Right atrium auricular region (tissue), 2 donors: ENCODE measurements at places on chromosomes 7 and 10. TPM values are rescaled to one million over a fixed set of nuclear protein-coding genes. Genes with fewer than 3 reads are reported as not detected.

The GNAI1 gene
- 11.5 TPM for total RNA-seq

DNA sequence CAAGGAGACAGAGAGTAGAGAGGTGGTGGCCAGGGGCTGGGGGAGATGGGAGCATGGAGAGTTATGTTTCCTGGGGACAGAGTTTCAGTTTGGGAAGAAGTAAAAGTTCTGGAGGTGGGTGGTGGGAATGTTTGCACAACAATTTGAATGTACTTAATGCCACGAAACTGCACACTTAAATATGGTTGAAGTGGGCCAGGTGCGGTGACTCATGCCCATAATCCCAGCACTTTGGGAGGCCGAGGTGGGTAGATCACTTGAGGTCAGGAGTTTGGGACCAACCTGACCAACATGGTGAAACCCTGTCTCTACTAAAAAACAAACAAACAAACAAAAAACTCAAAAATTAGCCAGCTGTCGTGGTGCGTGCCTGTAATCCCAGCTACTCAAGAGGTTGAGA, 137.2 kb downstream of the PFKFB3 start:
- DNase-seq, result no peak

- no peak for DNase-seq
These were observed 33.2 kb upstream of the TPK1 start for GRCh38 chr7:144869082-144869481.

The SVOPL gene
- total RNA-seq, result not detected

DNA sequence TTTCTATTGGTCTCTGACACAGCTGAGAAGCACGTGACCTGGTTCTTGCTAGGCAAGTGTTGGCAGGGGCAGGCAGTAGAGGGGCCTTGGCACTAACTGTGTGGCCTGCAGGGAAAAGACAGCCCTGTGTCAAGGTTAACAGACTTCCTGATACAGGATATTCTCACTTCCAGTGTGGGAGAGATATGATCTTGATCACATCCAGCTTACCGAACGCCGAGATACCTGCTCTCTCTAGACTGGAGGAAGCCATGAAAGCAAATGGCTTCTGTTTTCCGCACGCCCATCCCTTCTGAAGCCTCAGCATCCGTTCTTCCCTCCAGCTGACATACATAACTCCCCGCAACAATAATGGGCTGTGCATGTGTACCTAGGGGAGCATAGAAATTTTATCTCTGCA, 79.4 kb downstream of the VSTM4 start:
- no peak for DNase-seq

GRCh38 chr10:99533496-99534449, 1.0 kb downstream of the NKX2-3 start:
- DNase-seq, result no peak

DNA sequence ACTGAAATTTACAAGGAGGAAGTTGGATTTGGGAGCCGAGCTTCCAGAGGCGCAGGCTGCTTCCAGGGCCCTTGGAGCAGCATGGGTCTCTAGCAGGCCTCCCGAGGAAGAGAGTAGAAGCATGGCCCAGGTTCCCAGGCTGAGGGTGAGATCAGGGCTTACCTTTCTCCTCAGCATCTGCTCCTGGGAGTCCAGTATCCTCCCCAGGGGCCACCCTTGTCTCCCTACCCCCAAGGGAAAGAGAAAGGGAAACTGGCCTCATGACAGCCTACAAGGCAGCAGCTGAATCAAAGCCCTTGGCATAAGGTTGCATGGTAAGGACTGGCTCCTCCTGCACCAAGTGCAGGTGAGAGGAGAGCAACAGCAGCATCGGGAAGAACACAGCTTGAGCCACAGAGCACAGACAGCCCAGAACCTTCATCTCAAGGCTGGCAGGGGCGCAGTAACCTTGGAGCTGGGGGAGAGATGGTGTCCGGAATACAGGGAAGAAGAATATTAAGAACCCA, 114.5 kb downstream of the MARCHF5 start:
- DNase-seq, result no peak

The RBM17 gene
- 30.1 TPM for total RNA-seq

DNA sequence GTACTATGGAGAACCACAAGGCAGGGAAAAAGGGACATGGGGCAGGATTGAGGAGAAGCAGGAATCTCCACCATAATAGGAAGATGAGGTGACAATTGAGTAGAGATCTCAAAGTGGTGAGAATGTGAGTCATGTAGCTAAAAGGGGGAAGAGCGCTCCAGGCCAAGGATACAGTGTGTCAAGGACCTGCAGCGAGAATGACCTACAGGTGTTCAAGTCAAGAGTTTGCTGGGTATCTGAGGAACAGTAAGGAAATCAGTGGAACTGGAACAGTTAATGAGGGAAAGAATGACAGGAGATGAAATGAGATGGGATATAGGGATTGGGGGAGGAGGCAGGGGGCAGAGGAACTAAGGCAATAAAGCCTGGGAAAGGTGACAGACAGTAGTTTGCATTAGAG, 33.6 kb downstream of the SFR1 start:
- DNase-seq, result no peak

The TMEM196 gene
- total RNA-seq, result not detected

DNA sequence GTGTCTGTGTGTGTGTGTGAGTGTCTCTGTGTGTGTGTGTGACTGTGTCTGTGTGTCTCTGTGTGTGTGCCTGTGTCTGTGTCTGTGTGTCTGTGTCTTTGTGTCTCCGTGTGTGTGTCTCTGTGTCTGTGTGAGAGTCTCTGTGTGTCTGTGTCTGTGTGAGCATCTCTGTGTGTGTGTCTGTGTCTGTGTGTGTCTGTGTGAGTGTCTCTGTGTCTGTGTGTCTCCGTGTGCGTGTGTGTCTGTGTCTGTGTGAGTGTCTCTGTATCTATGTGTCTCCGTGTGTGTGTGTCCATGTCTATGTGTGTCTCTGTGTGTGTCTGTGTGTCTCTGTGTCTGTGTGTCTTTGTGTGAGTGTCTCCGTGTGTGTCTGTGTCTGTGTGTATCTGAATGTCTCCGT, 120.4 kb downstream of the SH2D4B start:
- DNase-seq, result no peak

GRCh38 chr7:69780379-69780778, 182.1 kb downstream of the AUTS2 start:
- DNase-seq, result no peak

DNA sequence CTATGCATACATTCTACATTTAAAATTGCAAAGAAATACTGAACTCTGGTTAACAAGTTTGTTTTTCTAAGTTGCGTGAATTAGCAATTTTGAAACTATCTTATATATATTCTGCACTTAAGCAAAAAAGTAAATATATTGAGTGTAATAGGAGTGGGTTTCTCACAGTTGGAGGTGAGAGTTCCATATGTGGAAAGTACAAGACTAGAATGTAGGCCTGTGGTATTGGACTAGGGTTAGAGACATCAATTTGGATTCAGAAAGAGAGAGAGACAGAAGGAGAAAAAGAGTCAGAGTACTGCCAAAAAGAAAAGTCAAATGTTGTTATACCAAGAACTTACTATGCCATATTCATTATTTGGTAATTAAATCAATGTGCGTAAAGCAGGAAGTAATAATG, 47.3 kb upstream of the ITGB8 start:
- DNase-seq, result no peak

- no peak for DNase-seq
These were observed 100.3 kb upstream of the ANK3 start for GRCh38 chr10:60490013-60490412.

DNA sequence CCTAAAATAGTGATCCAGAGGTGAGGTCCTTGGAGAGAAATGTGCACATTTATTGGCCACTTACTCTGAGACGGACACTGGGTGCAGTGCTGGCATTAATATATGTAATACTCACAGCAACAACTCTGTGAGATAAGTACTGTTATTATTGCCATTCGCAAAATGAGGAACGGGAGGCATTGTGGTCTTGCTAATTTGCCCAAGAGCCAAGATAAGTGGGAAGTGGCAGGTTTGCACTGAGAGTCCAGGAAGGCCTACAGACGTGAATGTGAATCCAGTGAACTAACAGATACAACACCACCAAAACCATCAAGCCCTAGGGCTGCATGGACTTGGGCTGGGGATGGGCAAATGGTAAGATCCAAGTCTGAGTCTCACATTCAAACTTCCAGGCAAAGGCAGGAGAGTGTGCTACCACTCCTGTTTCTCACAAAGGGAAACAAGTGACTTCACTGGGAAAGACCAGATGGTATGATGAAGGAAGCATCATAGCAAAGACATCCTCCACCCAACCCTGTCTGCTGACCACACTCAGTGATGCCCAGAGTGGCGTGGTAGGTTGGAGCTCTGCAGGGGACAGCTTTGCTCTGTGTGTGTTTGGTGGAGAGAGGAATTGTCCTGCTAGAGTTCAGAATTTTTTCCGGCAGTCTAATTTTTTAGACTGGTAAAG, 19.2 kb downstream of the TMEM273 start:
- no peak for DNase-seq

DNA sequence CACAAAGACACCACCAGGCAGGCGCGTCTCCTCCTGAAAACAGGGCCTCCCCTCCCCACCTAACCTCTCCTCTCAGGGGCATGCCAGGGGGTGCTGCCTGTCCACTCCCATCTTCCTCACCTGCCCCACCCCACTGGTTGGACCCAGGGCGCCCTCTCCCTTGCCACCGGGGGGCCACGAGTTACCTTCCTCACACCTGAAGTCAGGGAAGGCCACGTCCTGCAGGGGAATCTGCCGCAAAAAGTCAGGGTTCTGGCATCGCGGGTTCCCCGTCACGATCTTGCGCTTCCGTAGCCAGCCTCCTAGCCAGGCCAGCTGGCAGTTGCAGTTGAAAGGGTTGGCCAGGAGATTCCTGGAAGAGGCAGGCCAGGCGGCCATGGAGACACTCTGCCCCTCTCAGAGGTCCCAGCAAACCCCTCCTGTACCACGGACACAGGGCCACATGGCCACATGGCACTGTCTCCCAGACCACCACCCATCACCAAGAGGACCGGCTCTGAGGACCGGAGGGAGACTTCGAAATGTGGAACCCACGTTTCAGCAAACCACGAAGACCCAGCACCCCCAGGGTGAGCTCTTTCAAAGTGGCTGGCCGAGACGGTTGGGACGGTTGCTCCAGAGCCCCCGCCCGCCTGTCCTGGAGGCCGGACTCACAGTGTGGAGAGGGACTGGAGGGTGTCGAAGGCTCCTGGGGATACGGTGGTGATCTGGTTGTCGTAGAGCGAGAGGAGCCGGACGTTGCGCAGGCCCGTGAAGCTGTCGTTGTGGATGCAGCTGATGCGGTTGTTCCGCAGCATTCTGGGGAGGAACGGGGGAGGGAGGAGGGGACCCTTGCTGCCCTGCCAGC, 142.8 kb downstream of the SLIT1 start:
- no peak for DNase-seq
